ENCODE measurements at places on chromosomes 16 and 17.

DNA sequence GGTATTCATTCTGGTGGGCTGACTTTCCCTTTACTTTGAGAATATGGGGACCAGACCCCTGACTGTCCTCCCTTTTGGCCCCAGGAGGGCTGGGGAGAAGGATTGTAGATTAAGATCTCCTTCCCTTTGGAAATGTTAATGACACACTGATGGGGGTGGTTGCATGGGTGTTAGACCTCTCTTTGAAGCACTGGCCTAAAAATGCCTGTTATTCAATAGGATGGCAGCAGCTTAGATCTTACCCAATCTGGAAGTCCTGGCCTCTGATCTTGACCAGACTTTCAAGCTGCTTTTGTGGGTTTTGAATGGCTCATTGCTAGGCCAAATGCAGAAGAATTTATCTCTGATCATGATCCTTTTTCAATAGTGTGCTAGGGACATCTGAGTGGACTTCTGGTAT is 25.7 kb downstream of the MAP3K3 start:
- DNase-seq = peak; percentile 50

DNA sequence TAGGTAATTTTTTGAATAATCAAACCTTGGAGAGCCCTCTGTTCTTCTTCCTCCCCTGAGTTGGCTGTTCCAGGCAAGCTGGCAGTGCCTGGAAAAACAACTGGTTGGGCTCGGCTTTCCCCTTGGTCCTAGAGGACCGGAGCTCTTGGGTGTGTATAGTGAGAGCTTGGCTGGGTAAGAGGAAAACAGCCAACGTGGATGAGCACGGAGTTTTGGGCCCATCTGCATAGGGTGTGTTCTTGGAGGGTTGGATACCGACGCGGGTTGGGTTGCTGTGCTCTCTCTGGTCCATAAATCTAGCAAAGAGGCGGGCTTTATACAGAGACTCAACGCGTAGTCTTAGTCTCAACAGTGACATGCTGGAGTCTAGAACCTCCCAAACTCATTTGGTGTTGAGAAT is 23.2 kb downstream of the ITGB3 start:
- DNase-seq = peak; percentile 68

DNA sequence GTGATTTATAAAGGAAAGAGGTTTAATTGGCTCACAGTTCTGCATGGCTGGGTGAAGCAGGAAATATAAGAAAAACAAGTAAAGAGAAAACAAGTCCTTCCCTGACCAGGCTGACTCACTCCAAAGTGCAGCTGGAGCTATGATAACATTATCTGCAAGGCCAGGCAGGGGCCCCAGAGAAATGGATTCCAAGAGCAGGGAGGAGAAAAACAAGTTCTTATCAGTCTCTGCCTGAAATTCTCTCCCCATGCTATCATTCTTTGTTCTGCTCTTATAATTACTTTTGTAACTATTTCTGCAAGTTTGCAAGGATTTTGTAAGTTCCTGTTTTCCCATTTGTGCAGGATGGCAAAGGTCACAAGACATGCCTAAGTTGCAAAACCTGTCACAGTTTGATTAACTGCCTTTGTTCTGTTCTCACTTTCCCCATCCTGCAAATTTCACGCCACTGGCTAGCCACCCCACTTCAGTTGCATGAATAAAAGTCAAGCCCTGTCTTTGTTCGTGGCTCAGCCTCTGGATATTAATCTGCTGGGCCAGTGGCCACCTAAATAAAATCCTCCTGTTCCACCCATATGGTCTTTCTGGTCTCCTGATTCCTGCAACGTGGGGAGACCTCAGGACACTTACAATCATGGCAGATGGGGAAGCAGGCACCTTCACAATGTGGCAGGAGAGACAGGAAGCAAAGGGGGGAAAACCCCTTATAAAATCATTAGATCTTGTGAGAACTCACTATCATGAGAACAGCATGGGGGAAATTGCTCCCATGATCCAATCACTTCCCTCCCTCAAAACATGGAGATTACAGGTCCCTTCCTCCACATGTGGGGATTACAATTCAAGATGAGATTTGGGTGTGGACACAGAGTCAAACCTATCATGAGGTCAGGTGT is 13.1 kb downstream of the ABCA9 start:
- no peak for DNase-seq

DNA sequence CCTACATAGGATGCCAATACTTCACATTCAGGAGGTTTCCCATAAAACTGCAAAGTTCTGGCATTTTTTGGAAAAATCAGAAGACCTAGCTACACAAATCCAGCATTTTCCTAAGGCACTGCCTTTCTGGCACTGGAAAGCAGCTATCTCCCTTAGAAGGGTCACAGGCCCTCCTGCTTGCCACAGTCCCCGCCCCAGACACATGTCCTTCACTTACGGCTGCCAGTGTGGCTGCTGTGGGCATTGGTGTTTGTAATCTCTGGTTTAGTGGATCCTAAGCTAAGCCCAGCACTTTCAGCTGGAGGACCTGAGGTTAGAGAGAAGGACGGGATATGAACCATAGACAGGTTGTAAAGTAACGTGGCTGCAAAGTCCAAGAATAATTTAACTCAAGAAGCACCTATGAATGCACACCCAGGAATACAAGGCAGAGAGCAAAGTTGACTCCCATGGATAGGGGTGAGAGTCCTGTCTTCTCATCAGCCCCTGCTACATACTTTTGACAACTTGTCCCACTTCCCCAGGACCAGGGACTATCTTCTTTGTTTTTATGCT is 100.0 kb downstream of the XYLT1 start:
- no peak for DNase-seq

- no peak for DNase-seq
Observed at GRCh38 chr17:77684803-77685798, 273.4 kb upstream of the TNRC6C start.

- no peak for DNase-seq
Observed at GRCh38 chr17:73249700-73250099, 12.0 kb downstream of the CPSF4L start.

- no peak for DNase-seq
Observed at GRCh38 chr16:17395849-17396480, 74.8 kb downstream of the XYLT1 start.

DNA sequence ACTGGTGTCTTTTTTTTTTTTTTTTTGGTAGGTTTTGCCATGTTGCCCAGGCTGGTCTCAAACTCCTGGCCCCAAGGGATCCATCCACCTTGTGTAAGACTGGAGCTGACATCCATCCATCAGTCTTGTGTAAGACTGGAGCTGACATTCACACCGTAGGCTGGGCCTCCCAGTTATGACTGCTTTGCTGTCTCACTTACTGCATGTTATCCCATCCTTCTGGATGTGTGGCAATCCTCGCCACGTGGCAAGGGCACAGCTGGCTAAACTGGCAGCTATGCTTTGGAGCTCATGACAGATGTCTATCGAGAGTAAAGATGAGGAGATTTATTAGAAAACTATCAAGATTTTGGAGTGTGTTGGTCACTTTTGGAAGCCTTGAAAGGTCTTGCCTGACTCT is 115.1 kb downstream of the ABCA8 start:
- DNase-seq = no peak

GRCh38 chr17:17698869-17699351 is 17.7 kb downstream of the RAI1 start:
- DNase-seq = no peak

DNA sequence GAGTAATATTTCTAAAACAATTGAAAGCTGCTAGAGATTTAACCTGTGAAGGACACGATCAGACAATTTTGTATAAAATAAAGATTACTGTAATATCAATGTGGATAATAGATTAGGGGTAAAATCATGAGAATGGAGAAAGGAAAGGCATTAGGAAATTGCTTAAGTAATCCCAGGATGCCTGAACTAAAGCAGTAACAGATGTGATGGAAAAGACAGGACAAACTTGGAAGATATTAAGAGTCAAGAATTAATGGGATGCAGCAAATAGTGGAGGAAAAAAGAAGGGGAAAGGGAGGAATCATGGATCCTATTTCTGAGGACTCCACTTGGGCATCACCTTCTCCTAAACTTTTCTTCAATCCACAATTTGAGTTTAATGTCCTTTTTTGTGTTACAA is 437.1 kb upstream of the PMFBP1 start:
- no peak for DNase-seq

DNA sequence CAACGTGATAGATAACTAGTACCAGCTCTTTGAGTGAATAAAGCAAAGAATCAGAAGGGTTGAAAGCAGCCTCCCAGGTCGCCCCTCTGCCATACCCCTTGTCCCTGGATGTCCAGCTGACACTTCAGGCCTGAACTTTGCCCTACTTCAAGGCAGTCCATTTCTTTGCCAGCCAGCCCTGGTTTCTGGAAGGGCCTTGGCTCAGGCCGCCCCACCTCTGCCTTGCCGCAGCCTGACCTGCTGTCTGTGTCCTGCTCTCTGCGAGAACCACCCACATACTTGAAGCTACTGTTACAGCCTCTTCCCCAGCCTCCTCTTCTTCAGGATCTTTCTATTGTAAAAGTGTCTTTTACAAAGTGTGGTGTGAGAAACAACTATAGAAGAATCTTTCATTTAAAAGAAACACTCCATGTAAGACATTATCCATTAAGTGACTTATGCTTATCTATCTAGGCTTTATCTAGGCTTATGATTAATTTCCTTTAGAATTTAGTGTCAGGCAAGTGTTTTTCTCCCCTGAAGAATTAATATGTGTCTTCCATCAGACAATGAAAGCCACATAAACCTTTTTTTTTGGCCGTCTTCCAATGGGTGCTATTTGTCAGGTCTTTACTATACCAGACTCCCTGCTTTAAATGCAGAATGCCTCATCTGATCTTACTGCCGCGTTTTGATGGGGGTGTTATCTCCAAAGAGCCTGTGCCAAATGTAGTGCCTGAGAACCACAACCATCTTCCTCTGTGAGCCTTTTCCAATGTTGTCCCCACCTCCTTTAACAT is 133.9 kb downstream of the SOCS1 start:
- DNase-seq = no peak

GRCh38 chr17:72151565-72152386 is 31.0 kb downstream of the SOX9 start:
- peak; percentile 74 for DNase-seq

DNA sequence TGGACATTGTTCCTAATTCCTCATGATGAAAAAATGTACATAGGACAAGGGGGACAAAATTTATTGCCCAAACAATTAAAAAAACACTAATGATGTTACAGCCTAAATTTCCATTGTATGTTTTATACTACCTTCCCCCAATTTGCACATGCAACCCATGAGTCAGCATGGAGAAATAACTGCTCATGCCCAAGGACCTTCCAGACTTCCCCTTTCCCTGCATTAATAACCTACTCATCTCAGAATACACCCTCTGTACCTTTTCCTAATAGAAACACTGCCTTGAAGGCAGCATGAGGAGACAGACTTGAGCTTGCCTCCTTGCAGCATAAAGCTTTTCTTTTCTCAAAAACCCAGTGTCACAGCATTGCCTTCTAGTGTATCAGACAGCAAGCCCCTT is 2402.8 kb downstream of the TP53TG3F start:
- DNase-seq = no peak

- no peak for DNase-seq
Observed at GRCh38 chr17:82101767-82102679, 4.0 kb upstream of the FASN start.

GRCh38 chr16:85733839-85734170 is 17.1 kb downstream of the C16orf74 start:
- DNase-seq = peak; percentile 93

DNA sequence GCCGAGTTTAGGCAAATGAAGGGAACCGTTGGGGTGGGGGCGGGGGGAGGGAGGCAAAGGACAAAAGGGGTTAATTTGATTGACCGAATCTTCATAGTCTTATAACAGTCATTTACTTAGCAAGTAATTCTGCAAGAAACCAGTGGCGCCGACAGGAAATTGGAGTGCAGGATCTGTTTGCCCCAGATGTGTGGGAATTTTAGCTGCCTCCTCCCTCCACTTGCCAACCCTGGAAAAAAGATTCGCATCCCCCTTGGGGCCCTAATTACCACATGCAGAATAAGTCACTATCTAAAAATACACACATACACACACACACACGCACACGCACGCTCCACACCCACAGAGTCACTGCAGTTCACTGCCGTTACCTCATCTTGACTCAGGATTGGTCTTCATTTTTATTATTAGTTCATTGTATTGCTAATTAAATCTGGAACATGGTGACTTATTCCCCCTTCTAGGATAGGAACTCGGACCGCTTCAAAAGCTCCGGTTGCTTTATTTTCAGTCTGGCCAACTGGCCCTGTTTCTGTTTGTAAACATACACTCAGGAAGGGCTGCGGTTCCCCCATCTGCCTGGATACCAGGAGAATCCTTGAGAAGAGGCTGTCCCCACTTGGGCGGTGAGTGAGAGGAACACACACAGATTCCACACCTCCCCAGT is 241.6 kb upstream of the SALL1 start:
- DNase-seq = peak; percentile 47

GRCh38 chr16:71526111-71526631 is at the start of gene CHST4:
TSS of gene CHST4 (plus strand) at chr16:71526426. CDS start at chr16:71536678, 10,252 bp downstream.
- DNase-seq = peak; percentile 72

- peak; percentile 48 for DNase-seq
Observed at GRCh38 chr17:48995304-48995973, 1.7 kb upstream of the IGF2BP1 start.

- DNase-seq = no peak
Observed at GRCh38 chr17:27471321-27472269, 15.3 kb downstream of the KSR1 start.

- no peak for DNase-seq
Observed at GRCh38 chr17:6457688-6458459, 13.6 kb downstream of the PIMREG start.

DNA sequence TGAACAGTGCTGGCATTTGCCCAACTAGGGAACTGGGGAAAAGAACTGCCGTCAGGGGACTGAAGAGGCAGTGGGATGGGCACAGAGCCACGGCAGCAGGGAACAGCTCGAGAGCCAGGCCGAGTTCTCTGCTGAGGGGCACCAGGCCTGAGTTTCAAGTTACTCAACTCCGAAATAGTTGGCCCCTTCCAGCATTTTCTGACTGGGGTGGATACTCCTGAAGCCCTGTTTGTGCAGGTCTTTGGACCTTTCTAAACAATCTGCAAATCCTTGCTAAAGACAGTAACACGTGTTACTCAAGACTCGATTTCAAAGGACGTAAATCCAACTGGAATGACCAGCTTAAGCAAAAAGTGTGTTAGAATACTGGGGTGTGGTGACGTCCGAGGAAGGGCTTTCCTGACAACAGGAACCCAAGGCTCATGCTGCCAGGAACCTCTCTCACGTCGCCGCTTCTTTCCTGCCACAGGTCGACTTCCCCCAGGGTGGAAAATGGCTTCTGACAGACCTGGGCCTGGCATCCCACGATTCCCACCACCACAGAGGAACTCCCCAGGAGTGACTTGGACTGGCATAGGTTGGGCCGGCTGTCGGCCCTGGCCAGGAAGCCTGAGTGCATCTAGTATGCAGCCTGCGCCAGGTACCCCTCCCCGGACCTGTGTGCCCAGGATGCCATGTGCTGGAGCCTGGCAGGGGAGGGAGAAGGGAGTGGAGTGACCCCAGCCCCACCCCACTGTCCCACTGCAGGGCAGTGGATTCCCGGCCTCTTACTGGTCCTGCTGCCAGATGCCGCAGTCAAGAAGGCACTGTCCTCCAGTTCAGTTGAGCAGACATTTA is 71.9 kb downstream of the N4BP1 start:
- DNase-seq = no peak

Data from iPS-NIHi11 (cell line).